Heart right ventricle (tissue), 16 donors: ENCODE measurements at places on chromosomes 7 and 10.
A peak's percentile ranks its signal among the peaks of the same experiment; 100 is the strongest.

GRCh38 chr10:102422545-102423129, 2.0 kb downstream of the FBXL15 start:
- DNase-seq = peak; percentile 77

DNA sequence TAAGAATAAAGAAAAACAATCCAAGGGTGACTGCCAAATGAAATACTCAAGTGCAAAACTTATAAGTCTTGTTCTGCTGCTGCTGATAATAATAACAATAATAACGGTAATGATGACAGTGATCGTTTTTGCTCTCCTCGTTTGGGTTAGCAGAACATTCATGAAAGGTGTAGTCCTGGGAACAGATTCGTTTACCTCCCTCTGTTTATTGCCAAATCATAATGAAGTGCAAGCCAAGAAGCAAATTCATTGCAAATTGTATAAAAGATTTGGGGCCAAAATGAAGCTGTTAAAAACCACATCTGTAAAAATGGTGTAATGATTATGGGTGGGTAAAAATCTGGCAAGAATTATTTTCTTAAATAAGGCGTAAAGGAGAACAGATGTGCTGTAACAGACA, 587.2 kb upstream of the MKI67 start:
- DNase-seq = no peak

- DNase-seq = no peak
Measured at GRCh38 chr7:151416112-151416940, 6.5 kb upstream of the WDR86 start.

- no peak for DNase-seq
Measured at GRCh38 chr10:93894516-93895378, 969 bp downstream of the SLC35G1 start.

- no peak for DNase-seq
Measured at GRCh38 chr7:158054081-158054480, 533.5 kb downstream of the PTPRN2 start.
